Stimulated activated CD4-positive, alpha-beta T cell treated with anti-CD3 and anti-CD28 coated beads, Interleukin-4, amount 100 ng/mL, for 48 hours (primary cell): ENCODE measurements at places on chromosomes 1 and 21.

- no peak for DNase-seq
Measured at GRCh38 chr1:150955280-150955679, 19.4 kb downstream of the CERS2 start.

GRCh38 chr1:243956450-243956849 is 94.6 kb upstream of the ZBTB18 start:
- DNase-seq, result no peak

- DNase-seq, result no peak
Measured at GRCh38 chr1:5667513-5668325, 324.5 kb downstream of the NPHP4 start.

DNA sequence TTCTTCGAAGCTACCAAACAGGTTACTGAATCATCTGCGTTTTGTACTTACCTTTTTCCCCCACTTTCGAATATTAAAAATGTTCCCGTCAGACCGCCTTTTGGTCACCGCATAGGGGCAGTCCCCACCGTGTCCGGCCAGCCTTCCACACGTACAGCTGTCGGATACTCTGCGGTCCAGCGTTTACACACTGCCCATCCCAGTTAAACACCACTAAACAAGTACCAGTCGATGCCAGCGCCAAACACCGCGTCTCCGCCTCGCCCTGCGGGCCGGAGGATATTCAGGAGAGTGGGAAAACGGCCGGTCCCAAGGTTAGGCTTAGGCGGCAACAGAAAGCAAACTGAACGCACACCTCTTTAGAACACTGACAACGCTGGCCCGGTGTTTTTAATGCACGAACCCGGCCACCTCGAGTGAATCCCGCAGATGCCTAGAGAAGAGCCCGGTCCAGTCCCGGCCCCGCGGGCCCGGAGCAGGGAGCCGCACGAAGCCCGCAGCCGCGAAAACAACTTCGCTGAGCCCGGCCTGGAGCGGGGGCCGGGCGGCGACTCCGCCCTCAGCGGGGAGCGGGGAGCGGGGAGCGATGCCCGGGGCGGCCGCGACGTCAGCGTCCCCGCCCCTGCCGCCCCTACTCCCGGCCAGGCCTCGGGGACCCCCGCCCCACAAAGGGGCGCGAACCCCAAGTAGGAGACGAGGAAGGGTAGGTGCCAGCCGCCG is 730 bp upstream of the PHF13 start:
- no peak for DNase-seq

GRCh38 chr1:209539576-209539975 is 43.9 kb upstream of the CAMK1G start:
- no peak for DNase-seq
